ENCODE measurements at places on chromosomes 6 and 20. TPM values are rescaled to one million over a fixed set of nuclear protein-coding genes. Genes with fewer than 3 reads are reported as not detected.

CEP250 gene
- total RNA-seq: 33.0 TPM

DNA sequence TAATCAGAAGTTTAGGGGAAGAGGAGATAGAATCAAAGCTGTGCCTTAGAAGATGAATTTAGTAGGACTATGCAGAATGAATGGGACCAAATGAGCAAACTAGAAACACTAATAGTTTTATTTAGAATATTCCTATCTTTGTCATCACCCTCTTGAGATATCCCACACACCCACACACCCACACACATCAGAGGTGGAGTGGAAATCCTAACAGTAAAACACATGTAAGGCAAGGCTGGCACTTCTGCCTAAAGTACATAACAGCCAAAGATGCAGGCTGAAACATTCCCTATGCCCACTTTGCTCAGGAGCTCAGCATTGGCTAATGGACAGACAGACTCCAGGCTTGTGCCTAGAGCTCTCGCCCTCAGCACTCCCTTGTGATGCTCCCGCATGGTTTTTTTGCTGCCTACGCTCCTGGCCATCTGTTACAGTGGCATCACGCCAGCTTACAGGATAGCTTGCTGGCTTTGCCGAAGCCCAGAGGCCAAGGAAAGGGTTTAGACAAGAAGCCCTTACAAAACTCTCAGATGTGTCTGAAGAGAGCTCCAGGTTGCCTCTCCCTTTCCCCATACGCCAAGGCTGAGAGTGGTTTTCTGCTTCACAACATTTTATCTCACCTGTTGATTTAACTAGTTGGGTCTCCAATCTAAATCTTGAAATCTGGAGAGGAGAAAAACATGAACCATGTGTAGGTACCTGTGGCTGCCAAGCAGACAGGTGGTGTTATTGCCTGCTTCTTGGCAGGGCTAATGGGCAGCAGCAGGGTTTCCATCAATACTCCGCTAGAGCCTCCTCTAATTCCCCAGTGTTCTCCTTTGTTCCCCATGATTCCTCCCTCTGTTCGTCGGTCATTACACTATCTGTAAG is 282.6 kb upstream of the ID4 start:
- no peak overlapping the region for H3K27ac ChIP-seq
- H3K4me1 ChIP-seq: no peaks in the 10 kb centered on the region
- H3K27me3 ChIP-seq: no peaks in the 10 kb centered on the region

DNA sequence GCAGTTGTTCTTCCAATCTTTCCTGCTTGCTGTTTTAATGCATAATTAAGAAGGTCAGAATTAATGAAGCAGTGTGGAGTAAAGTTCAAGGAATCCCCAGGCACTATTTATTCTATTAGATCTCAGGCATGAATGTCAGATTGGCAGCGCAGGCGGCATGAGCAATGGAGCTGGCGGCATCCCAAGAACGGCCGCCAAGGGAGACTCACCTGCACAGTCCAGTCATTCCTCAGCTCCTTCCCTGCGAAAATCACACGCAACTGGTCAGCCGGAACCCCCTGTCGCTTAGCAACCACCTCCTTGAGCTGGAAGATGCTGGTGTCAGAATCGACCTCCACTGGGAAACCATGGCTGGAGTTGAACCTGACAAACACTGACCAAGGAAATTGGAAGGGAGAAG is 284.5 kb downstream of the PRKN start:
- H3K4me1 ChIP-seq: peaks cover 15% of the 10 kb centered on the region
- DNase-seq: no peak
- no peaks in the 10 kb centered on the region for H3K36me3 ChIP-seq
- no peaks in the 10 kb centered on the region for H3K27me3 ChIP-seq
- no peak overlapping the region for H3K27ac ChIP-seq

ID1 gene
- total RNA-seq: 133 TPM

GRCh38 chr6:135534773-135535380 is 37.3 kb upstream of the AHI1 start:
- no peak for DNase-seq
- no peaks in the 10 kb centered on the region for H3K4me1 ChIP-seq
- no peaks in the 10 kb centered on the region for H3K27me3 ChIP-seq
- no peak overlapping the region for H3K27ac ChIP-seq
- H3K4me3 ChIP-seq: no peak overlapping the region

DNA sequence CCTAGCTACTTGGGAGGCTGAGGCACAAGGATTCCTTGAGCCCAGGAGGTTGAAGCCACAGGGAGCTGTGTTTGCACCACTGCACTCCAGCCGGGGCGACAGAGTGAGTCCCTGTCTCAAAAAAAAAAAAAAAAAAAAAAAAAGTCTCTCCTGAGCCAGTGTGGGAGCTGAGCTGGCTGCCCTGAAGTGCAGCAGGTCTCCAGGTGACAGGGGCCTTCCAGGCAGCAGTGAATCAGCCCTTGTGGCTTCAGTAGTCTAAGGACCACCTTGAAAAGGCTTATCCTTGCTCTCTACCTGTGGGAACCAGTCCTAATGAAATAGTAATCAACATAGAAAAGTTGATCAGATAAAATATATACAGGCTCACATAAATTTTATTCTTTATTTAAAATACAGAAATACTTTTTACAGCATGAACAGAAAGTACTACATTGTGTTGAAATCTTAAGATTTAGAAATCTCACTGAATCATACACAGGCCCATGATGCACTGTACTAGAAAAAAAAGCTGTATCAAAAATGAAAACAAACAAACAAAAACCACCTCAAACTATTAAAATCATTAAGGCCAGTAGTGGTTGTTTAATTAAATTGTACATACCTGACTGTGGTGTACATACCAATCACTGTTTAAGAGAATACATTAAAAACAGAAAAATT is 128.9 kb downstream of the SCML4 start:
- peaks cover 15% of the 10 kb centered on the region for H3K4me1 ChIP-seq
- no peaks in the 10 kb centered on the region for H3K36me3 ChIP-seq
- H3K27ac ChIP-seq: no peak overlapping the region

DNA sequence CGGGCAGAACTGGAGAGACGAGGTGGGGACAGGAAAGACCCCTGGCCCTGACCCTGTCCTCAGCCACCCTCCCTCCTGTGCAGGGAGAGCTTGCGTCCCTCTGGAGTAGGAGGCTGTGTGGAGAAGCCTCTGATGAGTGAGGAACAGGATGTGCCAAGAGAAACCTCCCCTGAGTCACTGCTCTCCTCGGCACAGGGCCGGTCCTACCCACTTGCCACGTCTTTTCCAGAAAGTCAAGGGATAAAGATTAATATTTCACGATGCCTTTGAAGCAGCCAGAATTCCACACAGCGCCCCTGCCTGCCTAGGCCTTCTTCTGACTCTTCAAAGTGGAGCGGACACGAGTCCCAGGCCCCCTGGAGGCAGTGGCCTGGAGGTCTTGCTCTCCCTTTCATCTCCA is 34.9 kb upstream of the THBS2 start:
- no peak overlapping the region for H3K27ac ChIP-seq
- no peak overlapping the region for H3K4me3 ChIP-seq
- no peaks in the 10 kb centered on the region for H3K36me3 ChIP-seq
- DNase-seq: no peak

MDFI gene
- 29.5 TPM for total RNA-seq
